ENCODE measurements at places on chromosomes 11 and 22. TPM values are rescaled to one million over a fixed set of nuclear protein-coding genes. Genes with fewer than 3 reads are reported as not detected.

DNA sequence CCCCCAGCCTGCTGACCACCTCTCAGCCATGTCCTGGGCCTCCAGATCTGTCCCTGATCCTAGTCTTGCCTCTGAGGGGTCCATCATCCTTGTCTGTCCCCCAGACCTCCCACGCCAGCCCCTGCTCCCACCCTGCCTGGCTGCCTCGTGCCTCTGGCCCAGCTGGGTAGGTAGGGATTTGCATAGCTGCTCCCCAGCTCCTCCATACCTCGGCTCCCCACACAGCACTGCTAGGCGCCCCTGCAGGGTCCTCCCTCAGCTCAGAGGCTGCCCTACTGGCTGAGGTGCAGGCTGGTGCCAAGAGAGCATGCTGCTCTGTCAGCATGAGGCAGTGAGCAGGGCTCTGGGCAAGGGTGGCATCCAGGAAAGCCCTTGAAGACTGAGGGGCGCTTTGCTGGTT, 47.7 kb downstream of the NFAM1 start:
- H3K27ac ChIP-seq, result no peak overlapping the region
- H3K27me3 ChIP-seq, result no peaks in the 10 kb centered on the region
- no peak overlapping the region for H3K4me3 ChIP-seq

The OR52D1 gene
- total RNA-seq, result not detected

The MLC1 gene
- total RNA-seq, result 0.37 TPM

DNA sequence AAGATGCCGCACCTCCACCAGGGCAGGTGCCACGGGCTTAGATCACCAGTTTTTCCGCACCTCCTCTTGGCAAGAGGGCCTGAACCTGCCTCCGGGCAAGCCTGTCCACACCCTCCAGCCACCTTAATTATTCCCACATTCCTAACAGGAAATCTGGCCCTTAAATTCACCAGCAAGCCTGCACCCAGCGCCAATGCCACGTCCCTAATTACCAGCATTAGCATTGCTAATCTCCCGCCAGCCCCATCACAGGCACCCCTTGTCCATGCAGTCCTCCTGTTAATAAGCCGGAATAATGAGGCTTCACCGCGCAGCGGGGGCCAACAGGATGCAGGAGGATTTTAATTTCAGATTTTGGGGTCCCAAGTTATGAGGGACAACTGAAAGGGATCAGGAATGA, 69.7 kb downstream of the PHF21B start:
- H3K4me3 ChIP-seq, result no peak overlapping the region
- no peaks in the 10 kb centered on the region for H3K27me3 ChIP-seq
- no peak overlapping the region for H3K27ac ChIP-seq

GRCh38 chr22:29147331-29147899, 58.3 kb upstream of the EMID1 start:
- no peak overlapping the region for H3K27ac ChIP-seq
- H3K27me3 ChIP-seq, result no peaks in the 10 kb centered on the region
- DNase-seq, result no peak

DNA sequence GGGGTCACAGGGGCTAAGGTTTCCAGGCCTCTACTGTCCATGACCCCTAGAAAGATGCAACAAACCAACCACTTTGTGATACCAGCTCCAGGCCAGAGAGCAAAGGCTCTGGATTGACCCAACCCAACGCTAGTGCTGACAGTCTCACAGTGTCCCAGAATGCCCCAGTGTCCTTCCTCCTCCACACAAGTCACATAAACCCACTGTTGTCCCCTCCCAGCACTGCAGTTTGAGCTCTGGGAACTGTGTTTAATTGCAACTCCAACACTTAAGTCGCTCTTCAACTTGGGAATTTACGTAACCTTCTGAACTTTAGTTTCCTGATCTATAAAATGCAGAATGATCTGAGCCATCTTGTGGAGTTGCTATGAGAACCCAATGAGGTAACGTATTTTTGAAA, 47.5 kb downstream of the PC start:
- no peak overlapping the region for H3K4me3 ChIP-seq
- DNase-seq, result no peak
- no peaks in the 10 kb centered on the region for H3K36me3 ChIP-seq

DNA sequence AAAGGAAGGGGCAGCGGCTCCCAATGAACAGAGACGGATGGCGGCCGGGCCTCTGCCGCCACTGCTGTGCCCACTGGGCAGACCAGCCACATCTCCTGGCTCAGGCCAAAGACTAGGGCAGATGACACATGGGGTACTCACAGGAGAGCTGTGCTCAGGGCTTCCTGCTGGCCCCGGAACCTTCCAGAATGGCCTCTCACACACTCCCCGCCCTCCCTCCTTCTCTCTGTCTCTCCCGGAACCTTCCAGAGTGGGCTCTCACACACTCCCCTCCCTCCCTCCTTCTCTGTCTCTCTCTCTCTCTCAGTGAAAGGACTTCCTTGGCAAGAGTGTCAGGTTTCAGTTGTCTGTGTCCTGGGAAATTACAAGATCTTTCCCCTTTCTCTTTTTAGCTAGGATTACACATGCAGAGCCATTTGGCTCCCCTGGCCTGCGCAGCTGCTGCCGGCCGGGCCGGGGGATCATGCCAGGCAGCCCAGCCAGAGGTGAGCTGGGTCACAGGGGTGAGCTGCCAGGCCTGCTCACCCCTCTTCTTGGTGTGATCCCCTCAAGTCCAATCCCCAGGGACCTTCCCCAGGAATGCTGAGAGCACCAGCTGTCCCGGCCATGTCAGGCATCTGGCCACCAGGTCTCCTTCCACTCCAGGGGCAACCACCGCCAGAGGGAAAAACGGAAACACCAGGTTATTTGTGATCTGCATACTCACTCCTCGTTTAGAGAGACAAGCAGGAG, 45.3 kb upstream of the ADA2 start:
- peak overlapping the region; percentile 94 for H3K27ac ChIP-seq
- peaks cover 58% of the 10 kb centered on the region for H3K4me1 ChIP-seq
- H3K27me3 ChIP-seq, result no peaks in the 10 kb centered on the region
- H3K4me3 ChIP-seq, result no peak overlapping the region

DNA sequence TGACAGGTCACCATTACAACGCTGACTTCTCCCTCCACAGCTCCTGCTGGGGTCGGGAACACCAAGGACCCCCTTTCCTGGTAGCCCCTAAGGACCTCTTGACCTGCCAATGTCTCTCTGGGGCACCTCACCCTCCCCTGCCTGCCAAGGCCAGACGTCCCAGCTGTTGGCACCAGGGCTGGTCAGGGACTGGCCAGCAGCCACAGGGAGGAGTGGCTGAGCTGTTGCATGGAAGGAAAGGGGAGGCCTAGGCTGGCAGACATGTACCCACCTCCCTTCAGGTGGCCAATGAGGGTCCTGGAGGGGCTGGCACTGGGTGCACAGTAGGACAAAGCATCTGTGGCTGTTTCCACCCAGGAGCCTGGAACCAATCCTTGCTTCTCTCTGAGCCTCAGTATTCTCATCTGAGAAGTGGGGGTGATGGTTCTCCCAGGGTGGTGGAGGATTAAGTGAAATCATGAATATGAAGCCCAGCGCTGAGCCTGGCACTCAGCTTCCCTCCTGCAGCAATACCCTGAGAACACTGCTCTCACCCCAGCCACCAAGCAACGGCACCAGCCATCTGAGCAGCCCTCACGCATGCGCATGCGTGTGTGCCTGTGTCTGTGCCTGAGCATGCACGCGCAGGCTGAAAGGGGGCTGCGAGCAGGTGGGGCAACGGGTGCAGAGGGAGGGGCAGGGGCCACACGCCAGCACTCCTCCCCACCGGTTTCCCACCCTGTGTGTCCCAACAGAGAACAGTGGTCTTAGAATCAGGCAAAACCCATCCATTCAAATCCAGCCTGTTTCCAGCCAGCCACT, 5.9 kb downstream of the KCNJ4 start:
- H3K4me1 ChIP-seq, result peaks cover 4% of the 10 kb centered on the region
- H3K27ac ChIP-seq, result no peak overlapping the region
- H3K27me3 ChIP-seq, result peaks cover 1% of the 10 kb centered on the region
- no peaks in the 10 kb centered on the region for H3K36me3 ChIP-seq
- no peak overlapping the region for H3K4me3 ChIP-seq

GRCh38 chr11:125516245-125516644, 20.2 kb upstream of the FEZ1 start:
- peaks cover 10% of the 10 kb centered on the region for H3K4me1 ChIP-seq
- H3K27me3 ChIP-seq, result no peaks in the 10 kb centered on the region
- no peaks in the 10 kb centered on the region for H3K36me3 ChIP-seq
- no peak overlapping the region for H3K4me3 ChIP-seq

The OR51B5 gene
- not detected for total RNA-seq

The TRIM6 gene
- total RNA-seq, result 0.13 TPM

Measured in A673 (cell line).